ENCODE measurements at places on chromosomes 1 and 21.

- DNase-seq = peak; percentile 39
Measured at GRCh38 chr1:19313961-19314882, 2.1 kb downstream of the SLC66A1 start.

DNA sequence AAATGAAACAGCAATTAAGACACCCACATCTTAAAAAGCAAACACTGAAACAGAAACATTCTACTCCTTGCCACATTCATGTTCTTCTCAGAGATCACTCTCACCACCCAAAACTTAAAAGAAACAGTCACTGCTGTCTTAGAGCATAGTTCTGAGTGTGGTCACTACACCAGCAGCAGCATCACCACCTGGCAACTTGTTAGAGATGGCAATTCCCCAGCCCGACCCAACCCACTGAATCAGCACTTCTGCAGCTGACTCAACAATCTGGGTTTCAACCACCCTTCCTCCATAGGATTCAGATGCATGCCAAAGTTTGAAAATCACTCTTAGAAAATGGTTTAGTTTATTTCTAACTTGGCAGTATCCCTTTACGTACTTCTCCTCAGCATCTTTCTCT is 126.1 kb downstream of the CDC42BPA start:
- no peak for DNase-seq

DNA sequence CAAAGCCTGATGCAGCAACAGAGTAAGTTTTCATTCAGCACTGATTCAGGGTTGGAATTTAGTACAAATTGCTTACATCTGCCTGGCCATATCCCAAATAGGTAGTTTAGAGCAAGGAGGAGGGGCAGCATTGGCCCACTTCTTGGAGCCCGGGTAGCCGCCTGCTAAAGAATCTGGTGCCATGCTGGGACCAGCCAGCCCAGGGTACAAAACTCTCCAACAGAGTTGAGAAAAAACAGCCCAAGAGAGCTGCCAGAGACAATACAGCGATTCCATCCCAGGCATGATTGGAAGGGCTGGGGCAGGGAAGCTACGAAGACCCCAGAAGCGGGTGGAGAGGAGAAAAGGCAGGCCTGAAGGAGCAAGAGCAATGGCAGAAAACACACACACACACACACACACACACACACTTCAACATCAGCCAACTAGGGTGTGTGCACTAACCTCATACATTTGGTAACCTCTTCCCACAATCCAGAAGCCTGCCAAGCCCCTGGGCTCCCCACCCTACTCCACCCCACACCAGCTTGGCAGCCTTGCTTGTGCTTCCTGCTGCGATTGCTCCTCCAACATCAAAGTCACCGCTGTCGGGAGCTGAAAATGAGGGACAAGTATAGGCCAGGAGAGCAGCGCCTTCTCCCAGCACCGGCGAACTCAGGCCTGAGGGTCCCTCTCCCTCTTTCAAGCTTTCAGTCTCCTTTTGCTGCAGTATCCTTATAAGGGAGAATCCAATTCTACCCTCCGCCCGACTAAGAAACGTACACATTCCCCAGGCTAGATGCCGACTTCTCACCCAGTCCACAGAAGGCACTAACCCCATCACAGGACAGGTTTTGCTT is 1.2 kb downstream of the PIK3C2B start:
- DNase-seq = peak; percentile 73

DNA sequence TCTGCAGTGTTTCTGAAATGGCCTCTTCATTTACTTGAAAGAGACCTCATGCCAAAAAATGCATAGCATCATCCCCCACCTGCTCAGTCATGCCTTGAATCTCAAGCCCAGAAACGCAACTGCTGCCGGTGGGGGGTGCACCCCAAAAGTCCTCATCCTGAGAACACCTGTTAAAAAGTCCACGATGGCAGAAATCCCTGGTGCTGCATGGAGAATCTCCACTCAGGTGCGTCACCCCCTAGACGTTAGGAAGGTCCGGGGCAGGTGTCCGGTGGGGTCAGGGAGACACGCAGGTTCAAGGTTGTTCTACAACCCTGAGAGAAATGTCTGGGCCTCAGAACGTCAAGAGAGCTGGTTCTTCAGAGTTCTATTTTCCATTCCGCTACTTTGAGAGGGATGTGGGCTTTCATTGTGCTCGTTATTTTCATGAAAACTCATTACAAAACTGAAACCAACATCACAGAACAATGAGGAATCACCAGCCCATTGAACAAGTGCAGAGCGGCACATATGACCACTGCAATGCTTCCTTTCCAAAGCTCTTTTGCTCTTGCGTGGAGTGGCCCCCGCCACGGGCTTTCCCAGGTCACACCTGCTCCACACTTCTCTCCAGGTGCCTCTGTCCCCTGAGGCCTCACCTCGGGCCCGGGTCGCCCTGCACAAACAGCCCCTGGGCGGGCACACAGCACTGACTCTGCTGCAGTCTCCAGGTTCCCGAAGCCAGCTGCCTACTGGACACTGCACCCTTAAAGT is 201.9 kb downstream of the TOMM20 start:
- DNase-seq = peak; percentile 47

- DNase-seq = no peak
Measured at GRCh38 chr1:94092210-94092613, 28.7 kb downstream of the ABCA4 start.

- DNase-seq = no peak
Measured at GRCh38 chr1:68570871-68571270, 74.0 kb upstream of the DEPDC1 start.

- DNase-seq = no peak
Measured at GRCh38 chr1:65471861-65472332, 51.4 kb downstream of the LEPR start.

GRCh38 chr1:41726899-41727748 is 191.6 kb downstream of the HIVEP3 start:
- peak; percentile 81 for DNase-seq

DNA sequence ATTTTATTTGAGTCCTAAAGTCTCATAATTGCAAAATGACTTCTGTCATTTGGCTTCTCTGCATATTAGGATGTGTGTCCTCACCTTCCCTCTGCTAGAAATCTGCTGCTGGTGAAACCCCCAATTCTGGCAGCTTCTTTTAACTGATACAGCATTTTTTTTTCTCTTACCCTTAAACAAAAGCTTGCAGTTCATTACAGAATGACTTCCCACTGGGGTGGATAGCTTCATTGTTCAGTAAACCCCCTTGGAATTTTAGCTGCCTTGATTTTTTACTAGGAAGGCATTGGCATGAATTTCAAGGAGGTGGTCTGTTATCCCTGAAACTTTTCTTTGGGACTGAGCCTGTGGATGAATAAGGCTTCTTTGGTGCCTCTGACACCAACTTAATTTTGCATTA is 16.8 kb downstream of the TSEN15 start:
- DNase-seq = no peak

- no peak for DNase-seq
Measured at GRCh38 chr1:26750428-26750827, 37.3 kb upstream of the PIGV start.

DNA sequence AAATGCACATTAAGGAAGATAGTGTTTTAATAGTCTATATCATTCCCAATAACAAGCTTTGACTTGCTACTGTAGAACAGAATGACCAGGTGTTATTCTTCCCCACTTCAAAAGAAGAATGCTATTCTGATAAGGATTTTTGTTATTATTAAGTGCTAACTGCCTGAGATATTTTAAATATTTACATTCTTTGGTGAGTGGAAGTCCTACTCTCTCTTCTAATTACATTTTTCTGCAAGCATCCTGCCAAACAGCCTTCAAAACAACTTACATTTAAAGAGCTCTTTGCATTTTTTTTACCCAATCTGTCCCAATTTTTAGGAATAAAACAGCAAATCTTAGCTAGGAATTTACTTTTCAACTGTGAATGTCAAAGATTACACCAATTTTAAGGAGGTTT is 23.5 kb upstream of the SYDE2 start:
- no peak for DNase-seq

DNA sequence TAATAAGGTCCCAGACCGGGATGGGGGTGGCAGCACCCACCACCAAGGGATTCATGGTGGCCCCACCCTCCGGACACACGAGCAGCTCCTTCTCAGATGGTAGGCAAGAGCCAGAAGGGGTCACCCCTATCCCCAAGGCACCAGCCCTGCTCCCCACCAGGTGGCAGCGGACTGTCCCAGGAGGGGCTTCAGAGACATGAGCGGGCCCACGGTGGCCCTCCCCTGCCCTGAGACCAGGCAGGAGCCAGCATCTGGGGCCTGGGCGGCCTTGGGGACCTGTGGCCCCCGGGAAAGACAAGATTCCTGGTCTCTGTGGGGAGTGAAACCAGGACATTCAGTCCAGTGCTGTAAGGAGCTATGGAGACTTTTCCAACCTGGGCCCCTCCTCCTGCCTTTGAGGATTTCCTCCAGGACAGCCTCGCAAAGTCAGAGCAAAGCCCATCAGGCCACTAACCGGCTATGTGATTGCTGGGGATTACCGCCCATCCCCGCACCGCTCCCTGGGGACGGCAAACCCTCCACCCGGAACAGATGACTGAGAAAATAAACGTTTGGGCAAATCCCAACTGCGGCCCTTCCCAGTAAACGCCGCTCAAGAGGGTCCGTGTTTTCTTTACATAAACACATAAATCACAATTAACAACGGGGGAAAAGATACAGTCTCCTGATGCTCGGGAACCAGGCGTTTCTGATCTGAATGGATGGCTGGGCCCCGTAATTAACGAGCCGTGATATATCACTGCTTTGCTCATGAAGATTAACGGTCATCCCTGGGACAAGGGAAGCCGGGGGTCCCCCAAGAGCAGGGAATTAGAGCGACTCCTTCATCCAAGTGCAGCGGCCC is 50.9 kb upstream of the ARHGEF16 start:
- no peak for DNase-seq

GRCh38 chr1:26153966-26154532 is 4.8 kb upstream of the FAM110D start:
- no peak for DNase-seq

- DNase-seq = no peak
Measured at GRCh38 chr1:10693497-10694273, 102.8 kb downstream of the CASZ1 start.

GRCh38 chr21:28828981-28829380 is 163.7 kb downstream of the LTN1 start:
- no peak for DNase-seq

DNA sequence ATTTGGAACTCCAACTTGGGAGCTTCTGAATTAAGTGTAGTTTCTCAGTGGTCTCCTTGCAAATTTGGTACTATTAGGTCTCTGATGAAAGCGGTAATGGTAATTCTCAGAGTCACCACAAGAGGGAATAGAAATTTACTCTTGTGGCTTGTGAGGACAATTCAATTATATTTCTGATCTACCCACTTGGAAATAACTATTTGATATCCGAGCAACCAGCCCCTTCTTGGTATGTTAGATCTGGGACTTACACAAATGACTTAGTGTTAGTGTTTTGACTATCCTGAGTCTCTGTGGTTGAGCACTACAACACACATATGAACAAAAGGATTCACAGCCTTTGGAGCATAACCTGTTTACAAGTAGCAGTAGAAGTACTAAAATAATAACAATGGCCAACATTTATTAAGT is 68.1 kb downstream of the RPS6KA1 start:
- DNase-seq = no peak

- no peak for DNase-seq
Measured at GRCh38 chr1:33634806-33635205, 162.4 kb downstream of the ZSCAN20 start.

DNA sequence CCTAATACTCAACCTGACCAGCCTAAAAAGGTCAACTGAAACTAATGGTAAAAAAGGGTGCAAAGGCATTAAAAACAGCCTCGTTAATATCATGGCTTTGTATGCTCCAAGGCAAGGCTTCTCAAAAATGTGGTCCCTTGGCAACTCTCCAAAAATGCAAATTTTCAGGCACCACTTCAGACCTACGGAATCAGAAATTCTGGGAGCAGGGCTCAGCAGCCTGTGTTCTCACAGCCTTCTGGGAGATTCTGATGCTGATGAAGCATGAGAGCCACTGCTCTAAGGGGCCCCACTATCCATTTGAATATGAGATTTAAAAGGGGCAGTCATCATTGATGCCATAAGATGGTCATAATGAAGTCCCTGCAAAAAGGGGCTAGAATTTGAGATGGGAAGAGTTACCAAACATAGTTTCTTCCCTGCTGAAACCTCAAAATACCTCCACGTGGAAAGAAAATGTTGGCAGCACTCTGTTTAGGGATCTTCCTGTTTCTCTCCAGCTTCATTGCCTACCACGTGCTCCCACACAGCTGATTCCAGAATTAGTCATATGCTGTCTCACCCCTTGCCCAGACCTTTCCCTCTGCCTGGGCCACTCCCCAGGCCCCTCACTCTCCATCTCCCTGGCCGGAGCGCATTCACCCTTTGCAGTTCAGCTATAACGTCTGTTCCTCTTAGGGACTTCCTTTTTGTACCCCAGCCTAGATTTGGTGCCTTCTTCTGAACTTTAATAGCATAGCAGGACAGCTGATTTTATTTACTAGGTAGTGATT is 46.7 kb downstream of the PHC2 start:
- DNase-seq = no peak

- DNase-seq = no peak
Measured at GRCh38 chr1:177984761-177985160, 14.9 kb upstream of the SEC16B start.

- DNase-seq = no peak
Measured at GRCh38 chr1:152667648-152668047, 4.5 kb downstream of the LCE2D start.

GRCh38 chr1:31715873-31716220 is 12.0 kb upstream of the COL16A1 start:
- DNase-seq = no peak

- peak; percentile 44 for DNase-seq
Measured at GRCh38 chr1:1669468-1670440, 10.9 kb upstream of the CDK11B start.

- DNase-seq = no peak
Measured at GRCh38 chr1:215425138-215425537, 142.0 kb upstream of the KCTD3 start.

DNA sequence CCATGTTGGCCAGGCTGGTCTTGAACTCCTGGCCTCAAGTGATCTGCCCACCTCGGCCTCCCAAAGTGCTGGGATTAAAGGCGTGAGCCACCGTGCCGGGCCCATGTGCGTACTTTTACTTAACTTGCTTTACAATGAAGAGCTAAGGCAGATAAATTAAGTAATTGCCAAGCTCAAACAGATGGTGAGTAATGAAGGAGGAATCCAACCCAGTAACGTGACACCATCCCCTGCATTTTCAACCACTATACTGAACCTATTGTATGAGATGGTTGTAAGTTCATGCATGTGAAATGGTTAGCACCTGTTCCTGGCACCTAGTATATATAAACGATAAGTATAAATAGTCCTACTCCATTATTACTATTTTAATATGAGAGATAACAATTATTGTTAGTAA is 588.0 kb upstream of the BEND5 start:
- DNase-seq = no peak

GRCh38 chr1:85351202-85351828 is 74.9 kb upstream of the BCL10 start:
- no peak for DNase-seq
